ENCODE measurements at places on chromosomes 12 and 14. TPM values are rescaled to one million over a fixed set of nuclear protein-coding genes. Genes with fewer than 3 reads are reported as not detected.
A peak's percentile ranks its signal among the peaks of the same experiment; 100 is the strongest.

Gene SOX5
- 86.6 TPM for total RNA-seq

Gene PAX9
- not detected for total RNA-seq

Gene LRRC9
- total RNA-seq, result 1.0 TPM

Gene ITPR2
- 13.9 TPM for total RNA-seq

Gene CNOT2
- total RNA-seq, result 79.4 TPM

Gene DACT1
- total RNA-seq, result 5.2 TPM

Gene HOXC6
- total RNA-seq, result 10.7 TPM

Gene TUNAR
- 4.4 TPM for total RNA-seq

Gene KRT79
- total RNA-seq, result not detected

Gene SLC17A8
- not detected for total RNA-seq

Gene IPO4
- 88.3 TPM for total RNA-seq

Gene DNAH10
- 2.0 TPM for total RNA-seq

Gene LTB4R
- total RNA-seq, result 4.7 TPM

Gene AEBP2
- 35.2 TPM for total RNA-seq

DNA sequence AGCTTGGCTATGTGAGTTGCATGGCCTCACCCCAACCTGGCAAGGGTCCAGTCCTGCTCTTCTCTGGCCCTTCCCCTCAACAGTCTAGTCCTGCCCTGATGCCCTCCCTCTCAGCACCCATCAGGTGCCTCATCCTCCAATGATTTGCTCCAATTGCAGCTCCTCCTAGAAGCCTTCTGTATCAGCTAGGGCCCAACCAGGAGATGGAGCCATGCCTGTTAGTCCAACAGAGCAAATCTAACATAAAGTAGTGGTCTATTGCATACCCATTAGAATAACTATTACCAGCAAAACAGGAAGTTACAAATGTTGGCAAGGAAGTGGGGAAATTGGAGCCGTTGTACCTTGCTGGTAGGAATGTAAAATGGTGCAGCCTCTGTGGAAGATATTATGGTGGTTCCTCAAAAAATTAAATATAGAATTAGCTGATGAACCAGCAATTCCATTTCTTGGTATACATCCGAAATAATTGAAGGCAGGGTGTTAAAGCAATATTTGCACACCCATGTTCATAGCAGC, 163.5 kb downstream of the VRK1 start:
- H3K36me3 ChIP-seq, result no peaks in the 10 kb centered on the region
- H3K27ac ChIP-seq, result no peak overlapping the region
- no peak for DNase-seq
- H3K4me3 ChIP-seq, result no peak overlapping the region
- H3K4me1 ChIP-seq, result no peaks in the 10 kb centered on the region

- no peaks in the 10 kb centered on the region for H3K36me3 ChIP-seq
- H3K27me3 ChIP-seq, result no peaks in the 10 kb centered on the region
- no peak for DNase-seq
- H3K4me3 ChIP-seq, result no peak overlapping the region
Measured at GRCh38 chr12:18683327-18684013, 54.3 kb downstream of the PLCZ1 start.

- DNase-seq, result no peak
- H3K36me3 ChIP-seq, result no peaks in the 10 kb centered on the region
- H3K27me3 ChIP-seq, result peaks cover 49% of the 10 kb centered on the region
- no peak overlapping the region for H3K27ac ChIP-seq
Measured at GRCh38 chr14:94780536-94781399, 10.9 kb upstream of the GSC start.

DNA sequence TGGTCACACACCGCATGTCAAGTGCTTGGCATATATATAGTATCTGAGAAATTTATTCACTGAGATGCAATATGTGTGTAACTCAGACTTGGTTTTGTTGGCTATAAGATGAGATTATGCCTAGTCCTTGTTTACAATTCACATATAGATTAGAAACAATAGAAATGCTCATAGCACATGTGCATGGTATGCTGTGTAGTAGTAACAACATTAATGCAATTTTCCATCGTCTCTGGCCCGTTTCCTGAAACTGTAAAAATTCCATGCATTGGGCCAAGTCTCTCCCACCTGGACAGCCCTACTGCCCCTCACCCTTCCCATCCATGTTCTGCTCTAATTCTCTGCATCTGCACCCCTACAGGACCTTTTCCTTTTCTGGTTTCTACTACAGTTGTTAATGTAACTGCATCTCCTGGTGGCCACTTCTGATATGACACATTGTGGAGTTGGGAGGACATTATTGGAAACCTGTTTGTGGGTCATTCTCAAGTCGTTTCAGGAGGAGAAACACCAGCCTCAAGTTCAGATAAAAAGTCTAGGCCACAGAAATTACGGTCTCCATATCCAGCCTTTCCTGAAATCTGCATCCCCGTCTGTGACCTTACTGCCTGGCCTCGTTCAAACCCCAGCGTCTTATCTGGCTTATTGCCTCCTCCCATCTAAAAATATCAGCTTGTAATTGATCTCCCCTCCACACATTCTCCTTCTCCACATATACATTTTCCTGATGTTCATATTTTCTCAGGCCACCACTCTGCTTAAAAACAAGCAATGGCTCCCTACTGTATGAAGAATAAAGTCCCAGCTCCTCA, 37.5 kb downstream of the EMP1 start:
- DNase-seq, result peak; percentile 48
- no peaks in the 10 kb centered on the region for H3K36me3 ChIP-seq
- H3K4me1 ChIP-seq, result no peaks in the 10 kb centered on the region

- no peaks in the 10 kb centered on the region for H3K27me3 ChIP-seq
- H3K4me1 ChIP-seq, result peaks cover 34% of the 10 kb centered on the region
- DNase-seq, result no peak
Measured at GRCh38 chr14:99675382-99675835, 8.7 kb upstream of the CYP46A1 start.

GRCh38 chr14:76995279-76996035, 33.1 kb downstream of the IRF2BPL start:
- no peaks in the 10 kb centered on the region for H3K36me3 ChIP-seq
- peak overlapping the region; percentile 9 for H3K27ac ChIP-seq
- DNase-seq, result no peak
- H3K4me1 ChIP-seq, result peaks cover 16% of the 10 kb centered on the region
- H3K4me3 ChIP-seq, result no peak overlapping the region
- no peaks in the 10 kb centered on the region for H3K27me3 ChIP-seq

- peak overlapping the region; percentile 76 for H3K4me3 ChIP-seq
- no peaks in the 10 kb centered on the region for H3K27me3 ChIP-seq
- no peak for DNase-seq
- no peaks in the 10 kb centered on the region for H3K36me3 ChIP-seq
- H3K27ac ChIP-seq, result peak overlapping the region; percentile 68
Measured at GRCh38 chr14:21107283-21107800, 6.5 kb downstream of the TMEM253 start.

DNA sequence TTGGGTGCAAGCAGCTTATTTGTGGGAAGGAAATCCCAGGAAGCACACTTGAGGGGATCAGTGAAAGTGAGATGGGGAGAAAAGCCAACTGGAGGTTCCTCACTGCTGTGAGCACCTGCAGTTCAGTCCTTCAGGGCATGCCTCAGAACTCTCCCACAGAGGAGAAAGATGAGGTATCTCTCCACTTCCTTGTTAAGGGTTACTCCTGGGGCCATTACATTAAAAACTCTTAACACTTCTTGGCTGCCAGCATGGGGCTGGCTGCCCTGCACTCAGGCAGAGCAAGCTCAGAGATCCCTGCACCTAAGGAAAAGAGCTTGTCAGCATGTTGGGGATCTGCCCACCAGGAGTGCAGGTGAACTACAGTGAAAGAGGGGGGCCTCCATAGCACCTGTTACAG, 28.8 kb downstream of the FERMT2 start:
- peaks cover 10% of the 10 kb centered on the region for H3K4me1 ChIP-seq
- DNase-seq, result no peak
- no peak overlapping the region for H3K27ac ChIP-seq

DNA sequence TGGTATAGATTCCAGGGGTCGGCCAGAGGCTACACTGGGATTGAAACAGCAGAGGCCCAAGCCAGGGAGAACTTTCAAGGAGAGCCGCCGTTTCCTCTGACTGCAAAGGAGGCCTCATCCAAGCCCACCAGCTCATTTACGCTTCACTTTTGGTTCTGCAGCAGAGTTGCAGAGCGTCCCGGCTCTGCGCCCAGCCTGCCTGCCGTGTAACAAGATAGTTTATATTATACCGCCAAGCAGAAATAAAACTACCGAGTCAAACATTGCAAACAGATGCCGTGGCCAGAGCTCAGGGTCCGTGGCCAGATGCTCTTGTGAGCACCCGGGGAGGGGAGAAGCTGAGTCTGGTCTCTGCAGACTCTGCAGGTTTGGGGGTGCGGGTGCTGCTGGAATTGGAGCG, 60.7 kb upstream of the TBX3 start:
- H3K36me3 ChIP-seq, result no peaks in the 10 kb centered on the region
- no peak for DNase-seq
- H3K4me3 ChIP-seq, result no peak overlapping the region

- DNase-seq, result no peak
- no peaks in the 10 kb centered on the region for H3K27me3 ChIP-seq
- H3K4me3 ChIP-seq, result no peak overlapping the region
- peaks cover 4% of the 10 kb centered on the region for H3K4me1 ChIP-seq
- H3K36me3 ChIP-seq, result peaks cover 28% of the 10 kb centered on the region
Measured at GRCh38 chr12:96338852-96339471, 61.3 kb downstream of the CDK17 start.

DNA sequence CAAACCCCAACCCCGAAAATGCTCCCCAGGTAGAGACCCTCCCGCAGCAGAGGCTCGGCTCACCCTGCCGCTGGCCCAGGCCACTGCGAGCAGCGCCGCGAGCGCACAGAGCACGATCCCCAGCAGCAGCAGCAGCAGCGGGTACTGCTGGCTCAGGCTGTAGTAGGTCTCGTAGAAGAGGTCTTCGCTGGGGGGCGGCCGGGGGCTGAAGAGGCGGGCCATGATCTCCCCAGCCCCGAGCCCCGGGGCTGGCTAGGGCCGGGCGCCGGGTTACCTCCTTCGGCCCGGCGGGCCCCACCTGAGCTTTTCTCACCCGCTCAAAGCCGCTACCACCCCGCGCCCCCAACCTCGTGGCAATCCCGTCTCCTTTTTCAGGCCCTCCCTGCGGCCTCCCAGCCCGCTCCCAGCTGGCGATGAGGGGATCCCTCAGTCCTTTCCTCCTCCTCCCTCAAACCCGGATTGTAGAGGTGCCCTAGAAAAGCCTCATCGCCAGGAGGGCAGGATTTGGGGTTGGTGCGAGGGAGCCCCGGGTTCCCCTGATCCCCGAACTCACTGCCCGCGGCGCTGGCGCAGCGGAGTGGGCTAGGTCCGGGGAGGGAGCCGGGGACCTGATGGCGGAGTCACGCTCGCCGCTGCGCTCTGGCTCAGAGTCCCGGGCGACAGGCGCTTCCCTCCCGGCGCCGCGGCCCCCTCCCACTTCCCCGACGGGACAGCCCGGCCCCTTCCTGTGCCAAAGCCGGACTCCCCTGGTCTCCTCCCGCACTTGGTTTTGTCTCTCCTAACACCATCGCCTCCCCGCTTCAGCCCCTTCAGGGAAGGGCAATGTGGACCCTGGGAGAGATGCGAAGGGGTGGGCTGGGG, at the start of gene ADCY4:
TSS of gene ADCY4 (minus strand) at position 641 of the 861 bp plus-strand sequence. CDS start at position 222, 419 bp downstream.
- H3K27me3 ChIP-seq, result peaks cover 94% of the 10 kb centered on the region
- H3K27ac ChIP-seq, result no peak within 1 kb of the TSS
- DNase-seq, result no peak
- H3K4me3 ChIP-seq, result peak within 1 kb of the TSS; percentile 23

- no peak overlapping the region for H3K27ac ChIP-seq
- peaks cover 3% of the 10 kb centered on the region for H3K27me3 ChIP-seq
- no peak for DNase-seq
- H3K4me3 ChIP-seq, result no peak overlapping the region
Measured at GRCh38 chr14:98304574-98304973, 967.4 kb downstream of the BCL11B start.

Data from neural crest cell (in vitro differentiated cells).